Omental fat pad (tissue), 4 donors: ENCODE measurements at places on chromosomes 1 and 21. TPM values are rescaled to one million over a fixed set of nuclear protein-coding genes. Genes with fewer than 3 reads are reported as not detected.

- no peak for DNase-seq
Measured at GRCh38 chr1:155127105-155127966, at the start of gene EFNA1. EFNA1 (plus strand) TSS chr1:155127876; CDS start chr1:155127978, 102 bp downstream.

- DNase-seq: no peak
Measured at GRCh38 chr1:235863699-235864093, 3.0 kb downstream of the LYST start.

- no peak for DNase-seq
Measured at GRCh38 chr1:7831458-7831857, 21.4 kb downstream of the UTS2 start.

- DNase-seq: no peak
Measured at GRCh38 chr1:147628441-147628840, 41.9 kb downstream of the ACP6 start.

GRCh38 chr1:5379176-5379759 lies 613.0 kb downstream of the NPHP4 start:
- DNase-seq: no peak

DNA sequence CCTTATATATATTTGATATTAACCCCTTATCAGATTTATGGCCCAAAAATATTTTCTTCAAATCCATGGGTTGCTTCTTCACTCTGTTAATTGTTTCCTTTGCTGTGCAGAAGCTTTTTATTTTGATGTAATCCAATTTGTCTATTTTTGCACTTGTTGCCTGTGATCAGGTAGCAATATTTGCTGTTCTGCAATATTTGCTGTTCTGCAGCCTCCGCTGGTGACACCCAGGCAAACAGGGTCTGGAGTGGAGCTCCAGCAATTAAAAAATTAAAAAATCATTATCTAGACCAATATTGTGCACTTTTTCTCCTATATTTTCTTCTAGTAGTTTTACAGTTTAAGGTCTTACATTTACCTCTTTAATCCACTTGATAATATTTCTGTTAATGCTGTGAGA lies 564.5 kb downstream of the DPYD start:
- DNase-seq: no peak

DNA sequence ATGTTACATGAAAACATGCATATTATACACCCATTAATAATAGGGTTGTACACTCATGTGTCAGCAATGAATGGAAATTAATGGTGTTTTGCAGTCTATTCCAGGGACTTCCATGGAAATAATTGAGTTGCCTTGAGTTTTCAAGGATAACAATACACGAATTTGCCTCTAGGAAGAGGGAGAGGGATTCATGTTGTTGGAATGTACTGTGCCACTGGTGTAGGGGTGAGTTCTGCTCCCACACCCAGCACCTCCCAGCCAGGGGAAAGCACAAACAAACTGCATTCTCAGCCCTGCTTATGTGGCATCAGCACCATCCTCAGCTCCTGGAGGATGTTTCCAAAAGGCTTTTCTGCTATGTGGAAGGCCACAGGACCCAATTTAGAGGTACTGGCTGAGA lies 57.8 kb downstream of the BCAR3 start:
- no peak for DNase-seq

GRCh38 chr1:215992620-215993019 lies 425.5 kb downstream of the KCTD3 start:
- no peak for DNase-seq

GRCh38 chr1:195715652-195716051 lies 892.6 kb downstream of the KCNT2 start:
- DNase-seq: no peak

- no peak for DNase-seq
Measured at GRCh38 chr1:65894738-65895605, 102.3 kb downstream of the PDE4B start.

GRCh38 chr1:177902266-177902665 lies 67.6 kb downstream of the SEC16B start:
- no peak for DNase-seq

- no peak for DNase-seq
Measured at GRCh38 chr1:162632698-162633080, 425 bp downstream of the DDR2 start.

DNA sequence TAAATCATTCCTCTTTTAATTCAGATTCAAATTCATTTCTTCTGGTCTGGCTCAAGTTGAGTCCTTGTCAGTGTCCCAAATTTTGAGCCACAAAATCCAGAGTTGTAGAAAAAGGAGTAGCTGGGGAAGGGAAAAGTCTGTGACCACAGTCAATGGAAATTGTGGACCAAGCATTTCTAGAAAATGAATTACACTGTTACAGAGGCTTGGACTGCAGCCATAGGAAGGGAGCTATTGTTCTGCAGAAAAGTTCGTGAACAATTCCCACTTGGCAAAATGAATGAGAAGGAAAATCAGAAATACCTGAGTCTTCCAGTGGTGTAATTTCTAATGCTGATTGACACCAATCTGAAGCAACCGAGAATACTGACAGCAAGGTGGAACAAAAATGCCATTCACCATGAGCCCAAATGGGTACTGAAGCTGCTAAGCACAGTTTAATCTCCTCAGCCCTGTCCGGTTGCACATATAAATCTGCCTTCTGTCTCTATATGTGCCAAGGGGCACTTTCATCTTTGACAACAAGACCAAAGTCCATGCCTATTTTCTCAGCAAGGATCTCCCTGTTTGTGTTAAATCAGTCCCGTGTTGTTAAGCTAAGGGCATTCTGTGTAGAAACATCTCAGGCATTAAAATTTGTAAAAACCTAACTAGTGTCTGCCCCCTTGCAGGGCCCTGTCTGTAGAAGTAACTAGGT lies 51.3 kb downstream of the TEX35 start:
- DNase-seq: no peak

DNA sequence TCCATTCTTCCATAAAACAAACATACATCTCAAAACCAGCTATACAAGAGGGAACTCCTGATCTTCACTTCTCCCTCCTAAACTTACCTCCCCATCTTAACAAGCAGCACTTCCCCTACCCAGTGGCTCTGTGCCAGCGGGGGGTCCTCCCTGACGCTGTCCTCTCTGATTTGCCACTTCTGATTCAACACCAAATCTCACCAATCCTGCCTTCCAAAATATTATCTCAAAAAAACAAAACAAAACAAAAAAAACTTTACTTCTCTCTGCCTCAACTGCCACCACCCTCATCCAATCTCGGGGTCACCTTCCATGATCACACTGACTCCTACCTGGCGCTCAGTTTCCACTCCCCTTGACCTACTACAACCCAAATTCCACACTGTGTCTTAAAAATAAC lies 72.8 kb downstream of the SLC45A1 start:
- DNase-seq: no peak

DNA sequence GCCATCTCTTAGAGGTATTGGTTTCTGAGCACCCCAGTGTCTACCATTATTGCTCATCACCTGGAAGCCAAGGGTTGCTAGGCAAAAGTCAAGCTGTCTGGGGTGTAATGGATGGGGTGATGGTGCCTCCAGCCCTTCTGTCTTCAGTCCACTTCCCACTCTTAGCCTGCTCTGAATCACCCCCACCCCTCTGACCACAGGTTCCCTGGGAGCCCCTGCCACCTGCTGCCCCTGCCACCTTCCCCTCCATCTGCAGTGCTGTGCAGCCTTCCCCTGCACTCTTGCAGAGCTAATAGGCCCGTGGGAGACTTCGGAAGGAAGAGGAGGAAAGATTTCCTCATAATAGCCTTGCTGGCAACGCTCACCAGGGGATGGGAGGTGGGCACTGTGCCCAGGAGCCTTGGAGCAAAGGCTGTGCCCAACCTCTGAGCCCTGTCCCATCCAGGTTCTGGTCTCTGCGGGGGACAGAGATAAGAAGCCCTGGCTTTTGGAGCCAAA lies 35.5 kb downstream of the CAPN2 start:
- DNase-seq: no peak

GRCh38 chr1:169363046-169363730 lies 4.4 kb downstream of the NME7 start:
- DNase-seq: no peak

- no peak for DNase-seq
Measured at GRCh38 chr1:12591267-12591938, 26.6 kb downstream of the DHRS3 start.

DNA sequence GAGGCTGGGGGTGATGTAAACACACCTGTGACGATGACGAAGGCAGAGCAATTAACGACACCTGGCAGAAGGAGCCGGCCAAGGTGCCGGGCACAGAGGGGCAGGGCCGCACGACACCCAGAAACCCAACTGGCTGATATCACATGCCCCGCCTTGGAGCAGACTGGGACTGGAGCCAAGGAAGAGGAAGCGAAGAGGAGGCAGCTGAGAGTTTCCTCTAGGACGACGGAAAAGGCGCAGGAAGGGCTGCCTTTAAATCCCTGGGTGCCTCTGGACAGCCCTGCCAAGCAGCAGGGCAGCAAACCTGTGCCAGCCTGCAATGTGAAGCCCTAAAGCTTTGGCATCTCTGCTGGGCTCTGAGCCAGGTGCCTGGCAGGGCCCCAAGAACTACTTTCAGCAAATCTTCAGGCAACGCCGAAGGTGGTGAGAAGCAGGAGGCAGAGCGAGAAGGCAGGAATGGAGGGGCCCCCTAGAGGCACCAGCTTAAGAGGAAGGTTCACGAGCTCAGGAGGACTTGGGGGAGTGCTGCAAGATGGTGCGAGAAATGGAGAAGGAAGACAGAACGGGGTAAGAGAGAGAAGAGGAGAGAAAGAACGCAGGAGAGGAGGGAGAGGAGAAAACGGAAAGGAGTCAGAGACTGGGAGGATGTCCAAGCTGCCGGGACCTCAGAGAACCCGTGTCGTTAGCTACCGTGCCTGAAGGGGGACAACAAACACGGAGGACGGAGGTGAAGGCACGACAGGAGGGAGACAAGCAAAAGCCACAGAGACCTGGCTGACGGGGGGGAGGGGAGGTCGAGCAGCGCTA lies 25.3 kb upstream of the PEF1 start:
- no peak for DNase-seq

DNA sequence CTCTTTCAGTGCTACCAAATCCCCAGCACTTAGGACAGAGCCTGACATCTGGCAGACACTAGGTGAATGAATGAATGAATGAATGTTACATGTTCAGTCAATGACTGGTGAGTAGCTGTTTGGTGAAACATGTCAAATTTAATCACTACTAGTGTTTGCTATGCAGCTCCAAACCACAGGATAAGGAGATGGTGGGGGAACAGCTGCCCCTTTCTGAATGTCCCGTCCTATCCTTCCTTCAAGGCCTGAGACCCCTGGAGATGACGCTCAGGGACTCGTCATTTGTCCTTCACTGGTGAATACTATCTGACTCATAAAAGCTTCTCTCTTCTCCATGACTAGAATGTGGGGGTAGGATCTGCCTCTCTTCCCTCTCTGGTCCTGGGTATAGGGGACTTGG lies 175.4 kb downstream of the HIVEP3 start:
- no peak for DNase-seq

RUNX3 gene
- total RNA-seq: 2.2 TPM

DPH2 gene
- total RNA-seq: 18.1 TPM

OR2AK2 gene
- not detected for total RNA-seq

GJC2 gene
- 5.5 TPM for total RNA-seq

RNF223 gene
- not detected for total RNA-seq

RNPC3 gene
- total RNA-seq: 44.0 TPM

KPRP gene
- not detected for total RNA-seq

IL22RA1 gene
- total RNA-seq: 1.2 TPM

BLACAT1 gene
- total RNA-seq: not detected

FCRL1 gene
- total RNA-seq: not detected

MYBPH gene
- not detected for total RNA-seq
